Epithelial cell of proximal tubule (primary cell): ENCODE measurements at places on chromosomes 11 and 22. TPM values are rescaled to one million over a fixed set of nuclear protein-coding genes. Genes with fewer than 3 reads are reported as not detected.

Gene TMPRSS6
- not detected in 2 replicates for total RNA-seq

Gene KIF18A
- 15.7 and 20.5 TPM in 2 replicates for total RNA-seq

Gene GAB4
- not detected in 2 replicates for total RNA-seq

Gene RASD2
- total RNA-seq = 0.07 and 0.12 TPM in 2 replicates

Gene NXPE4
- total RNA-seq = not detected in 2 replicates

Gene UBQLNL
- total RNA-seq = 0.06 TPM in 1 of 2 replicates, not detected in the other

Gene RPS13
- 2,119 and 2,326 TPM in 2 replicates for total RNA-seq

Gene PKDREJ
- total RNA-seq = not detected in 2 replicates

Gene OR51E2
- total RNA-seq = not detected in 2 replicates

Gene SLC43A1
- total RNA-seq = 3.6 and 9.0 TPM in 2 replicates

Gene APOA1
- not detected in 2 replicates for total RNA-seq

Gene MMP12
- total RNA-seq = not detected in 2 replicates

Gene KCNJ5
- 0.22 and 0.23 TPM in 2 replicates for total RNA-seq

Gene NLRP14
- 0.23 TPM in 1 of 2 replicates, not detected in the other for total RNA-seq

Gene HEPACAM
- under 0.01 TPM in 1 of 2 replicates, not detected in the other for total RNA-seq

Gene TENM4
- 12.6 and 22.2 TPM in 2 replicates for total RNA-seq

Gene SYTL2
- total RNA-seq = 5.6 and 25.7 TPM in 2 replicates

Gene GDPD4
- not detected in 2 replicates for total RNA-seq

Gene SYT12
- 0.43 and 0.58 TPM in 2 replicates for total RNA-seq

Gene OR56A4
- total RNA-seq = not detected in 2 replicates

Gene SPON1
- 20.5 and 22.4 TPM in 2 replicates for total RNA-seq

Gene TAF1D
- 104 and 124 TPM in 2 replicates for total RNA-seq

Gene OR52I1
- total RNA-seq = not detected in 2 replicates
